ENCODE measurements at places on chromosomes 11 and 22. TPM values are rescaled to one million over a fixed set of nuclear protein-coding genes. Genes with fewer than 3 reads are reported as not detected.

ZNF214 gene
- 1.3 TPM for polyA plus RNA-seq

DNA sequence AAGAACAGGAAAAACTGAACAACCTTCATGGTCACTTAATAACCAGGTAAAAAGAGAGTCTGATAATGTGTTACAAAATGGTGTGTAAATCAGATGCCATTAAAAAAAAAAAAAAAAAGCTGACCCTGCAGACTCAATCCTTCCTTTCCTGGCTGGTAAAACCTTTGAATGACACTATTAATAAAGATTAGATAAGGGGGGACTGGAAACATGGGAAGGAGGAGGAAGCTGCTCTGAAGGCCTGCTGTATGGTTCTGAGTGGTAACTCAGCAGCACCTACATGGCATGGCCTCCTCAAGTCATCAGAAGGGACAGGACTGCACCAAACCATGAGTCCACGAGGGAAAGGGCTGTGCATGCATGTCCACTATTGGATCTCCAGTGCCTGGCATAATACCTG, 18.0 kb upstream of the SWAP70 start:
- no peak for DNase-seq

- no peak for DNase-seq
These were observed 134.3 kb downstream of the MN1 start for GRCh38 chr22:27667121-27667843.

NAALADL1 gene
- 27.9 TPM for polyA plus RNA-seq

OR8H3 gene
- not detected for polyA plus RNA-seq

GRCh38 chr11:113345978-113346377, 31.6 kb downstream of the TTC12 start:
- no peak for DNase-seq

MYBPC3 gene
- polyA plus RNA-seq = 0.08 TPM

DNA sequence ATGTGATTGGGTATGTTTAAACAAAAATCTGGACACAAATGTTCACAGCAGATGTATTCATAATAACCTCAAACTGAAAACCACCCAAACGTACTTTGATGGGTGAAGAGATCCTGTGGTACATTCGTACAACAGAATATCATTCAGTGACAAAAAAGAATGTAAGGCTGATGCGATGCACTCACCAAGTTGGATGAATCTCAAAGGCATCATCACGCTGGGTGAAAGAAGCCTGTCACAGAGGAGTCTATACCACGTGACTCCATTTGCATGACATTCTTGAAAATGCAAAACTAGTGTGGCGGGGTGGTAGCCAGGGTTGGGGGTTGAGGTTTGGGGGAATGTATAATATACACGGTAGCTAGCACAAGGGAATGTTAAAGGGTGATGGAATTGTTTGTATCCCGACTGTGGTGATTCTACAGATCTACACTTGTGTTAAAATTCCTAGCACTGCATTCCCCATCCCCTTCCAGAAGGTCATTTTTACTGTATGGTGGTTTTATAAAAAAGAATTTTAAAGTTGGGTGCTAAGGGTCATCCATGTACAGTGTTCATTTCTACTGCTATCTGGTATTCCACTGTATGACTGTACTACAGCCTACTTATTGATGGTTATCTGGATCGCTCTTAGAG, 35.0 kb upstream of the SLC25A1 start:
- DNase-seq = no peak

- DNase-seq = peak; percentile 99
These were observed 89.8 kb upstream of the PARVA start for GRCh38 chr11:12287374-12288211.

DNA sequence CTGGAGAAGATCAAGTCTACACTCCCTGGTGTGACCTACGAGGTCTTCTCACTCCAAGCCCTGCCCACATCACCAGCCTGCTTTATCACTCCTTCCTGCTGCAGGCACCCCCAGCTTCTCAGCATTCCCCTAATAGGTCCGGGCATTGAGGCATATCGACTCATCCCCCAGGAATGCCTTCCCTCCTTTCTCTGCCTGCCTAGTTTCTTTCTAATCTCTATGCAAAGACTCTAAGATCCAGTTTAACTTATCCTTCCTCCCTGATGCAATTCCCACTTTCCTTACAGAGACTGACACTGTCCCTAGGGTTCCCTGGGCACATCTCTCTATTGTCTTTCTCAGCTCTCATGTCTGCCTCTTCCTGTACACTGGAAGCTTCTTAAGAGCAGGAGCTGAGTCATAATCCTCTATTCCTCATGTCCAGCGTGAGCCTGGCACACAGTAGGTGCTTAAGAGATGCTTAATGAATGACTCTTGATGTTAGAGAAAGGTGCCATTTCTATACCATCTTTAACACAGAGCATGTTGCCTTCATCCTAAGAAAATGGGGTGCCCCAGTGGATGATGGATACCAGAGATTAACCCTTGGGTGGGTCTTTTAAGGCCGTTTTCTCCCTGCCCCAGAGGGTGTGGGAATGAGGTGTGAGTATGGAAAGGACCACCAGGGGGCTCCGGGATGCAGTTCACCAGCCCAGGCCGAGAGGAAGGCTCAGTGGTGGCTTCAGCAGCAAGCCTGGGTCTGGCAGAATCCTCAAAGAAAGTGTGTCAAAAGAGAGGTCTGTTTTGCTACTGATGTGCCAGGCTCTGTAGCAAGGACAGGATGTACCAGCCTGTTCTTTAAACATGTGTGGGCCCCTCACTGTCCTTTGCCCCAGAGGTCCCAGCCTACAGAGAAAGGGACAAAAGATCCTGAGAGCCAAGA, 34.7 kb downstream of the PARVA start:
- DNase-seq = peak; percentile 94

MMP13 gene
- polyA plus RNA-seq = not detected

GRCh38 chr11:111684251-111684650, 81.9 kb downstream of the PPP2R1B start:
- DNase-seq = no peak

- peak; percentile 72 for DNase-seq
These were observed 160.5 kb upstream of the GRK3 start for GRCh38 chr22:25403811-25404471.

DNA sequence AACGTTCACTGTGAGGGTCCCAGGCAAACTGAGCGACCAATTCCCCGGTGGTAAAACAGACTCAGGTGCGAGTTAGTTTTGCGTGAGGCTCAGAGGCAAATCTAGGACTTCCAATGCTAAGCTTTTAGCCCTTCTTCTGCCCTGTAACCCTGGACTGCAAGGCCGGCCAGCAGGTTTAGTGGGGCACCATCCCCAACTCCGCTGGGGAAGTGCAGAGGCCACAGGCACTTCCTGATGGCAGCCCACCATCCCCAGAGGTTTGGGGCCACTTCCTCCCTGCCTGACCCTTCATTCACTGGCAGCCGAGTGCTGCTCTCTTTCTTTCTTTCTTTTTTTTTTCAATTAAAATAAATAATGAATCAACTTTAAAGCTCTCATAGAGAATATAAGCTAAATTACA, 124.6 kb upstream of the B3GAT1 start:
- DNase-seq = no peak

GRCh38 chr11:33064033-33064825, 24.9 kb downstream of the TCP11L1 start:
- DNase-seq = peak; percentile 29

- DNase-seq = peak; percentile 33
These were observed 116.0 kb upstream of the ANO1 start for GRCh38 chr11:69962152-69962551.

OR51B5 gene
- not detected for polyA plus RNA-seq

IFITM2 gene
- polyA plus RNA-seq = 1,029 TPM
